Activated T-cell treated with anti-CD3 and anti-CD28 coated beads for 24 hours (primary cell): ENCODE measurements at places on chromosomes 12 and 14.

DNA sequence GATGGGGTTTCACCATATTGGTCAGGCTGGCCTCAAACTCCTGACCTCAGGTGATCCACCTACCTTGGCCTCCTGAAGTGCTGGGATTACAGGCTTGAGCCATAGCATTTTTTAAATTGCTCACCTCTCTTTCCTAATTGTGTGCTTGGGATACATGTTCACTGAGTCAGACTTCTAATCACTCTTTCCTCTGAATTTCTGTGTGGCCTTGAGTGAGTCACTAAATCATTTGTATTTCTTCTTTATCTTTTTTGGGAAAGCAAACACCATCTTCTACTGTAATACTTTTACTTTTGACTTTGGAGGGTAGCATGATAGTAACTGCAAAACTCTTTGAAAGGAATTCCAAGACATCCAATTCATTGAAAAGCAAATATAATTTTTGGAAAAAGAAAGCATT lies 60.8 kb downstream of the FLRT2 start:
- no peak for DNase-seq

GRCh38 chr12:53345486-53346188 lies 9.5 kb upstream of the SP7 start:
- DNase-seq = no peak

GRCh38 chr12:120438495-120439198 lies 734 bp downstream of the COX6A1 start:
- no peak for DNase-seq

DNA sequence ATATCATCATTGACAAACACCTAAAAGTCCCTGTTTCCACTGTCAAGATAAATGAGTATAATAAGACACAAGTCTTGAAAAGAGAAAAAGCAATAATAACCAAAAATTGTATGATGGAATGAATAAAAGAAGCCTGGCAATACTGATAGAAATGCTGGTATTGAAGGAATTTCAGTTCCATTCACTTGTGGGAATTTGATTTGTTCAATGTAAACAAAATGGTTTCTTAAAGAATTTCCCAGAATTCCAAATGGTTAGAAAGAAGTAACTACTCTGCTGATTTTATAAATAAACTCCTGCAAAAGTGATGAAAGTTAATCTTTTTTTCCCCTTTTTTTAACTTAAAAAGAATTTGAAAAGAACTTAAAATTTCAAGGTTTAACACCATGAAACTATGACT lies 129.9 kb upstream of the PDZRN4 start:
- no peak for DNase-seq

- no peak for DNase-seq
Observed at GRCh38 chr14:81402123-81402495, 2.0 kb upstream of the STON2 start.

GRCh38 chr12:120483621-120484020 lies 12.3 kb upstream of the DYNLL1 start:
- no peak for DNase-seq

- no peak for DNase-seq
Observed at GRCh38 chr12:30450872-30451271, 244.8 kb downstream of the IPO8 start.

- no peak for DNase-seq
Observed at GRCh38 chr14:65170318-65170717, 68.0 kb upstream of the MAX start.

DNA sequence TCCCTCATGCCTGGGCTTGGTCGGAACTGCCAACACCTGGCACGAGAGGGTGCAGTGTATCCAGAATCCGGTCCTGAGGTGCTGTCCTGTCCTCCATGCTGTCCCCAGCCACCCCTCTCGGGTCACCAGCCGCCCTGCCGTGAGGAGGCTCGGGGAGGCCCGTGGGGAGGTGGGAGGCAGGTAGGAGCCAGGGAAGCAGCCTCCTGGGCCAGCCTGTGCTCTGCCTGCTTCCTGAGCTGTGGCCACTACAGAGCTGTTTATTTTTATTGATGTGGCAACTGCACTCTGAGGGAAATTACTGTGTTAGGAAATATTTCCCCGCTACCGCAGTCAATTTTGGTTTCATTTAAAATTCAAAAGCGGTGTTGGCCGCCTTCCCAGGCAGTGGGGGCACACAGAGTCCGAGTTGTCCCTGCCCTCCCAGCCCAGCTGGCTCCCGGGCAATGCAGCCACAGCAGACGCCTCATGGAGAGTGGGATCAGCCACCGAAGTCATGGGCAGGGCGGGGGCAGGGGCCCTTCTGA lies 18.3 kb downstream of the NOC4L start:
- no peak for DNase-seq

- no peak for DNase-seq
Observed at GRCh38 chr14:22131749-22132476, 457.1 kb downstream of the DAD1 start.

DNA sequence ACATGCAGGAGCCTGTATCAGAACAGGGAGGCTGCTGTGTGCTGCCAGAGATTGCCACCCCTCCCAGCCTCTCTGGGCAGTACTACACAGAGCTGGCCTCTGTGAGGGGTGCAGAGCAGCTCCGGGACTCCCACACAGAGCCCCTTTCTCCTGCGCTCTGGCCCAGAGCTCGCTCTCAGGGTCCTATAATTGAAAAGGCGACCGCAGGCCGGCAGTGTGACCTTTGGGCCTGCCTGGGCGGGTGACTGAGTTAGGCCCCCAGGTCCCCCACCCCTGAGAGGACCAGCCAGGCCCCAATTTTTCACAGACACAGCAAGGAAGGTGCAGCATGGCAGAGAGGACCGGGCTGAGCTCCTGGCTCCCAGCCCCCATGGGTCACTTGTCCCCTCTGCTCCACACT lies 136.4 kb downstream of the ZFP36L1 start:
- DNase-seq = no peak

DNA sequence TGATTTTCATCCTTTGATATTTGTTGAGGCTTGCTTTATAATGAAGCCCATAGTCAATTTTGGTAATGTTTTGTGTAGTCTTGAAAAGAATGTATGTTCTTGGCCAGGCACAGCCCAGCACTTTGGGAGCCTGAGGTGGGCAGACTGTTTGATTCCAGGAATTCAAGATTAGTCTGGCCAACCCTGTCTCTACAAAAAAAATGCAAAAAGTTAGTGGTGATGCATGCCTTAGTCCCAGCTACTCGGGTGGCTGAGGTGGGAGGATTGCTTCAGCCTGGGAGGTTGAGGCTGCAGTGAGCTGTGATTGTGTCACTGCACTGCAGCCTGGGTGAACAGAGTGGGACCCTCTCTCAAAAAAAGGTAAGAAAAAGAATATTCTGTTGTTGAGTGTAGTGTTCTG lies 10.8 kb downstream of the ETNK1 start:
- DNase-seq = no peak

DNA sequence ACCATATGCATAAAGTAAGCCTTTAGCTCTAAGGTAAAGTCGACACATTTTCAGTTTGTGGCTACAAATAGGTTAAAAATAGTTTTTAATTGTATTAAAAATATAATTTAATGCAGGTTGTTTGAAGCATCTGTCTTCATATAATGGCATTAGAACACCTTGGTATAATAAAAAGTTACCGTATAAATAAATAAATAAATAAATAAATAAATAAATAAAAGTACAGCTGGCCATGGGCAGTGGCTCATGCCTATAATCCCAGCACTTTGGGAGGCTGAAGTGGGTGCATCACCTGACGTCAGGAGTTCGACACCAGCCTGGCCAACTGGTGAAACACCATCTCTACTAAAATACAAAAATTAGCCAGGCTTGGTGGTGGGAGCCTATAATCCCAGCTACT lies 15.6 kb downstream of the ZFYVE26 start:
- DNase-seq = no peak

- no peak for DNase-seq
Observed at GRCh38 chr14:99041820-99042174, 230.2 kb downstream of the BCL11B start.

DNA sequence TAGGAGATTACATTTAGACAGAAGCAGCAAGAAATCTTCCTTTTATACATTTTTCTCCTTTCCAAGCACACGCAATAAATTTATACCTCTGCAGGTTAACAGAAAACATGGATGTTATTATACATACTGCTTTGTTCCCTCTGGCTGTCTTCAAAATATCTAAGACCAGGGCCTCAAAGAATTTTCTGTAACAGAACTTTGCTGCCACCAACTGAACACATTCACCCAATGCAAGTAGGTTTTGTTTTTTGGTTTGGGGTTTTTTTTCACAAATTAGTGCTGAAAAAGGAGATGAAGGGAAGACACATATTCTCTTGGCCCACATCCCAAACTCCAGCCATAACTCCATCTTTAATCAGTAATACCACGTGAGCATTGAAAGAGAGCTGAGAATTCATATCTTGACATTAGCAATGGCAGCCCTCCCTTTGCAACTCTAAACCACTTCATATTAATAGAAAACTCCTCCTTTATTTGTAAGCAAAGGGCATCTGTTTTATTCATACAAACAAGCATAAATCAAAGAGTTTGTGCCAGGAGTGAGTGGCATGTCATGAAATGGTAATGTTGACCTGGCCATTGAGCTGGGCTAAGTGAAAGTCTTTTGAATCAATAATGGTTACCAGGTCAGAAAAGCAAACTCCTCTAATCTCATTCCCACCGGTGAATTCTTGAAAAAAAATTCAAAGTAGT lies 150.8 kb upstream of the FSCB start:
- DNase-seq = no peak

- no peak for DNase-seq
Observed at GRCh38 chr12:100794441-100795173, at the start of gene ANO4. TSS of gene ANO4 (plus strand) at chr12:100794776. CDS start at chr12:100901786, 107,010 bp downstream.

DNA sequence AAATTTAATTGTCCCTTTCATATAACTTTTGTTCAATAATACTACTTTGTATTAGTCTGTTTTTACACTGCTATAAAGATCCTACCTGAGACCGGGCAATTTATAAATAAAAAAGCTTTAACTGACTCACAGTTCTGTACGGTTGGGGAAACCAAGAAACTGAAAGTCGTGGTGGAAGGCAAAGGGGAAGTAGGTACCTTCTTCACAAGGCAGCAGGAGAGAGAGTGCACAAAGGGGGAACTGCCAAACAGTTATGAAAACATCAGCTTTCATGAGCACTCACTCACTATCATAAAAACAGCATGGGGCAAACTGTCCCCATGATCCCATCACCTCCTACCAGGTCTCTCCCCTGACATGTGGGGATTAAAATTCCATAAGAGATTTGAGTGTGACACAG lies 1069.0 kb downstream of the FSCB start:
- no peak for DNase-seq

GRCh38 chr14:75972801-75973421 lies 8.9 kb downstream of the TGFB3 start:
- no peak for DNase-seq

- DNase-seq = peak; percentile 60
Observed at GRCh38 chr12:121400332-121401139, 618 bp downstream of the RNF34 start.

DNA sequence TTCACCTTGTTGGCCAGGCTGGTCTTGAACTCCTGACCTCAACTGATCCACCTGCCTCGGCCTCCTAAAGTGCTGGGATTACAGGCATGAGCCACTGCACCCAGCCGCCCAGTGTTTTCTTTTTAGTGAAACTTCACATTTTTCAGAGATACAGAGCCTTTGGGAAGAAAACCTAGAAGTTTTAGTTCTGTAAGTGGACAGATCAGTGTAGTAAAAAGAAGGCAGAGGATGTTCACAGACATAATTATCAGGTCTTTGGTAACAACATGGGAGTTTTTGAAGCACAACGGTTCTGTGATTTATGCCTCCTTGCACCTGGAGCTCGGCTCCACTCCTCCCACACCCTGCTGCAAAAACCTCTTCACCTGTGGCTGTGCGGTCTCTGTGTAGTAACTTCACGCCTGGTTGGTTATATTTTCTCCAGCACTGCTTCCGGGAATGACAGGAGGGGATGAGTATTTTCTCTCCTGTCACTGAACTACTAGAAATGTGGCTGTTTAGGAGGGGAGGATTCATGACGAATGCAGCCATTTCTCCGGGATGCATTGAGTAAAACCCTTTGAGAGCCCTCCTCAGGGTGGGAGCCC lies 67.0 kb downstream of the ARF6 start:
- no peak for DNase-seq

DNA sequence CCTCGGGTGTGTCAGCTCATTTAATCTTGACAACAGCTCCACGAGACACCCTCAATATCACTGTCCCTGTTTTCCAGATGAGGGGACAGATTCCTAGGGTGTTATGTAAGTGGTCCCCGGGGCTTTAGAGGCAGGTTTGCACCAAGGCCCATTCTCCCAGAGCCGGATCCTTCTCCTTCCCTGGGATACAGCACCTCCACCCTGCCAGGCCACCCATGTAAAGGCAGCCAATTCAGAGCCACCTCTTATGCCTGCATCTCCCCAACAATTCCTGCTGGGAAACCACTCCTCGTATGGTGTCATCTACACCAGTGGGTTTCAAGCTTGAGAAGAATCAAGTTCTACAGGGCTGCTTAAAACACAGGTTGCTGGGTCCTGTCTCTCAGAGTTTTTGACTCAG lies 4.1 kb upstream of the CYP46A1 start:
- no peak for DNase-seq

DNA sequence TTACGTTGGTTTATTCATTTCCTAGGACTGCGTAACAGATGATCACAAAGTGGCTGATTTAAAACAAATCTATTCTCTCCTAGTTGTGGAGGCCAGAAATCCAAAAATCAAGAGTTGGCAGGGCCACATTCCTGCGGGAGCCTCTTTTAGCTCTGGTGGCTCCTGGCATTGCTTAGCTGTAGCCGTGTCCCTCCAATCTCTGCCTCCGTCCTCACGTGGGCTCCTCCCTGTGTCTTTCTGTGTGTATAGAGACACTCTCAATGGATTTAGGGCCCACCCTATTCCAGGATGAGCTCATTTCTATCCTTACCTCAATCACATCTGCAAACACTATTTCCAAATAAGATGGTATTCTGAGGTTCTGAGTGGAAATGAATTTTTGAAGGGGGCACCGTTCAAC lies 42.5 kb downstream of the KCTD10 start:
- DNase-seq = no peak

DNA sequence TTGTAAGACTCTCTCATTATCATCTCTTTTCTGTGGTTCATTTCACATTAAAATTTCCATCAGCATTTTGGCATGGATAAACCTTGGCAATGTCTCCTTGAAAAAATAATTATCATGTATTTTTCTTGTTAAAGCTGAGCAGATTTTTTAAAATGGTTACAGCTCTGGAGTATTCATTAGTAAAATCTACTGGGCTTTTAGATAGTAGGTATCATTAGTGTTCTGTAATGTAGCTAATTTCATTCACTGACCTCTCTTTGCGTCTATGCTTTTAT lies 36.9 kb upstream of the CDK17 start:
- DNase-seq = no peak

GRCh38 chr12:125050868-125051267 lies 14.4 kb upstream of the AACS start:
- DNase-seq = no peak

DNA sequence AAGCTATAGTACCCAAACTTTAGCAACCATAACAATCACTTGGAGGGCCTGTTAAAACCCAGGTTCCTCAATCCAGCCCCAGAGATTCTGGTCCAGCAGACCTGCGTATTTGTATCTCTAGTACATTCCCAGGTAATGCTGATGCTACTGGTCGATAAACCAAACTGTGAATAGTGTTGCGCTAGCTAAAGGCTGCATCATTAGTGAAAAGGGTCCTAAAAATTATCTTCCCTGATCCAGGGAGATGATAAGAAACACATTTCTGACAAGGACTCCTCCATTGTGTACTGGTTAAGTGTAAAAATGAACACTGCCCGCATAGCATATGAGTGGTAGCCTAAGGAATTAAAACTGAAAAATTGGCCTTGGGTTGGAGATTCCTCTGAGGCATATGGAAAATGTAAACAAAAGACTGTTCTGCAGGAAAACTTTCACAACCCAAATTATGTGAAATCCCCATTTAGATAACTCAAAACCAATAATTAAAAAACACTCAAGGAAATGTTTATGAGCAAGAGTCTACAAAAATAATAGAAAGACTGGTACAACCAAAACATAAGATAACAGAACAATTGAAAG lies 322.7 kb downstream of the CEP128 start:
- no peak for DNase-seq
